ENCODE measurements at places on chromosomes 6 and 20.

DNA sequence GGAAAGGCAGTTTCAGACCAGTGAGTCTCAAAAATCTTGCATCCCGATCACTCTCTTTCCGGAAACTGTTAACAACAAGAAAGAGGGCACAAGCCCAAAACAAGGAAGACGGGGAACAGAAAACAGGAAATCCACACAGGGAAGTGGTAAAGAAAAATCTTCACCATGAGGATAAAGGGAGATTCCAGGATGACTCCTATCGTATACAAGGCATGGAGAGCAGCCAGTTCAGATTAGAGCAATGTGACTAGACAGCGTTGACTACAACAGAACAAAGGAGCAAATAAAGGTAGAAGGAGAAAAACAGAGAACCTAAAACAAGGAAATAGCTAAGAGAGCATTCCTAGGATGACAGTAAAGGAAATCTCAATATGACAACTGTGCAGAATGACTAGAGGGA is 26.5 kb downstream of the VNN1 start:
- no peak for DNase-seq

- DNase-seq = no peak
Measured at GRCh38 chr6:161133963-161134362, 139.9 kb downstream of the AGPAT4 start.

DNA sequence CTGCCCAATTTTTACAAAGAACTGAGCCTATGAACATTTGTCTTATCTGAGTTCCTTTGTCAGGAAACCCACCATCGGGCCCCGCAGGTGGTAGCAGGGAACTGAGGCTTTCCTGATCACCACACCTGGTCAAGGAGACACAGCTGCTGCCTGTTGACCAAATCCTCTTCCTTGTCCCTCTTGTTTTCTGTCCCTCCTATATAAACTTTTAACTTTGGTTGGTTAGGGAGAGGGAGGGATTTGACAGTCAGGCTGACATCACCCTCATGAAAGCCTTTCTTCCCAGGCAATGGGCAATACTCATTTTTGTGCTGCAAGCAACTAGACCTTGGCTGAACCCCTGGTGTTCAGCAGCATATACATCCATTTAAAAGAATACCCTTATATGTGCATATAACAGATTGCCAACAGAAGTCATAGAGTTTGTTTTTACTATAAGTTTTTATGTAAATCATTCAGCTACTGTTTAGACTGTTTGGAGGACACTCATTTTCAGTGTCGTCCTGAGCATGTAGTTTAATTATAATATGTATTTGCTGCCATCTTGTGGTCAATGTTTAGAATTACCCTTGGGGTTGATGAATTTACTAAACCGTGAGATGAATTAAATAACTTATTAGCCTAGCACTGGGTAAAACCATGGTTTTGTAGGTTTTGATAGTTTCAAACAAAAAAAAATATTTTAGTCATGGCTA is 17.0 kb downstream of the CRISP1 start:
- DNase-seq = peak; percentile 20

DNA sequence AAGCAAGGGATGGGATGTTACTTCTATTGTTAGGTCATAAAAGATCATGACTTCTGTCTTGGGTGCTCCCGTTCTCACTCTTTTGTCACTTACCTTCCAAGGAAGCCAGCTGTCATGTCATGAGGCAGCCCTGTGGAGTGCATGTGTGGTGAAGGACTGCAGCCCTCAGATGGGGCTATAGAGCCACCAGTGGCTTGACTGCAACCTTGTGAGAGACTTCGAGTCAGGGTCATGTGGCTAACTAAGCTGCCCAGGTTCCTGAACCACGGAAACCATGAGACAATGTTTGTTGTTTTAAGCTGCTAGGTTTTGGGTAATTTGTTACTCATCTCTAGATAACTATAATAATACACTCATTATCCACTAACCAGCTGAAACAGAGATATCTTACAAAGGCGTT is 477.1 kb downstream of the BTBD3 start:
- peak; percentile 44 for DNase-seq
